ENCODE measurements at places on chromosomes 3 and 15.

DNA sequence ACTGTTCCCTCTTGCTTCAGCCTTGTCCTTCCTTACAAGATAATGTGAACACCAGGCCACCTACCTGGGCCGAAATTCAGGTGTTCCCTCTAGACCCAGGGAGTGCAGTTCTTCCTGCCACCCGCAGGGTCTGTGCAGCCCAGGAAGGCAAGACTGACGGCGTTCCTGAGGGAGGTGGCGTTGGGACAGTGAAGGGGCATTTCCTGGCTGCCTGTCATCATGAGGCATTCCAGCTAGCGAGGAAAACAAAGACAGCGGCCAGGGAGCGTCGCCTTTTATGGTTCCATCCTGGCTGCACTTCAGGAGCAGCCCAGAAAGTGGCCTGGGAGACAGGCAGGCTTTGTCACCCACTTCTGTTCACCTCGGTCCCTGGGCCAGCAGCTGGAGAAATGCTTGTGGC, 84.8 kb upstream of the WNT5A start:
- DNase-seq = no peak

DNA sequence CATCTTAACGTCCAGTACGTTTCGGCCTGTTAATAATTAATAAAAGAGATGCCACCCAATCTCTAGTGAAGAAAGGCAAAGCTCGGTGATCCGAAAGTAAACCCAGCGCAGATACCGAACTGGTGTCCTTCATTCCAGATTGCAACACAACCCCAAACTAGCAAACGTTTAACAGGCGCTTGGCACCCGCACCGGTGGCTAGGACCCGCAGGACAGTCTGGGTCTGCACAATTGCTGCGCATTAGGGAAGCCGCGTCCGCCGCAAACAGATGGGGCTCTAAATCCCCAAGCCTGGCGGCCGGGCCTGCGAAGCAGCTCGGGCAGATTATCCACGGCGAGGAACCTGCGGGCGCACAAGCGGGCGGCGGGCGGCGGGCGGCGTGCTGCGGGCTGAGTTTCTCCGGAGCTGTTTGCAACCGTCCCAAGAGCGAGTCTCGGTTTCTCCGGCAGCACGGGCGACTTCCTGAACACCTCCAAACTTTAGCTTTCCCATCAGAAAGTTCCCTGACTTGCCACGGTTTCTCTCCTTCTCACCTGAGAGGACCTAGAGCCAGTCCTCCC, 112.1 kb upstream of the ICE2 start:
- DNase-seq = no peak

GRCh38 chr15:63857461-63857856, 23.7 kb upstream of the HERC1 start:
- no peak for DNase-seq

DNA sequence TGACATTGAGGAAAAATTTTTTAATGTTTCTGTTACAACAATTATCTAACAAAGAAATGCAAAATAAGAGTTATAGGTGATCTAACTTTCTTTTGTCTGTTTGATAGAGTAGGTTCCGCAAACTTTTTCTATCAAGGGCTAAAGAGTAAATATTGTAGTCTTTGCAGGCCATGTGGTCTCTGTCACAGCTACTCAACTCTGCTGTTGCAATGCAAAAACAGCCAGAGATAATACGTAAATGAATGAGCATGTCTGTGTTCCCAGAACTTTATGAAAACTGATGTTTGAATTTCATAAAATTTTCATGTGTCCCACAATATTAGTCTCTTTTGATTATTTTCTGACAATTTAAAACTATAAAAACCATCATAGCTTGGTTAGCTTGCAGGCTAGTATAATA, 73.3 kb downstream of the SLC24A1 start:
- no peak for DNase-seq

All from keratinocyte (primary cell).